Mesothelial cell of epicardium (in vitro differentiated cells): ENCODE measurements at places on chromosomes 1 and 21.

DNA sequence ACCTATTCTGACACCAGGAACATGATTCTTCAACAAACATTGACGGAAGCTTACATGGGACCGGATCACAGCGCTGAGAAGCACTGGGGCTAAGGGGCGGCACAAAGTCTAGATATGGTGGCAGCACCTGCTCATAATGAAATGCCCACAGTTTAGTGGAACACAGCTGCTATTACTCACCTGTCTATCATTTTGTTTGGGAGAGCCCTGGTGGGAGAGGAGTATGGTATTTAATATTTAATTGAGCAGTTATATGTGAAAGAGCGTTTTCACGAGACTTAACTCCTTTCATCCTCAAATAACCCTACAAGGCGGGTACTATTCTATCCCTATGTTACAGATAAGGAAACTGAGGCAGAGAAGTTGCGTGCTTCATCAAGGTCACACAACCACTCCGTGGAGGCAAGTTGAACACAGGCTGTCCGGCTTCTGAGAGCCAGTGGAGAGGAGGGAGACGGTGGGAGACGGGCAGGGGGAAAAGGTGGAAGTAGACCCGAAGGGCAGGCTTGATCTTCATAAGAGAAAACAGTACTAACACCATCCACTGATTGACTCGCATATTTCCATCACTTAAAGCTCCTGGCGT lies 790 bp upstream of the TSNAX start:
- peak overlapping the region; percentile 96 for H3K4me3 ChIP-seq
- H3K27ac ChIP-seq: peak overlapping the region; percentile 100
- no peaks in the 10 kb centered on the region for H3K27me3 ChIP-seq
- peaks cover 9% of the 10 kb centered on the region for H3K36me3 ChIP-seq

DNA sequence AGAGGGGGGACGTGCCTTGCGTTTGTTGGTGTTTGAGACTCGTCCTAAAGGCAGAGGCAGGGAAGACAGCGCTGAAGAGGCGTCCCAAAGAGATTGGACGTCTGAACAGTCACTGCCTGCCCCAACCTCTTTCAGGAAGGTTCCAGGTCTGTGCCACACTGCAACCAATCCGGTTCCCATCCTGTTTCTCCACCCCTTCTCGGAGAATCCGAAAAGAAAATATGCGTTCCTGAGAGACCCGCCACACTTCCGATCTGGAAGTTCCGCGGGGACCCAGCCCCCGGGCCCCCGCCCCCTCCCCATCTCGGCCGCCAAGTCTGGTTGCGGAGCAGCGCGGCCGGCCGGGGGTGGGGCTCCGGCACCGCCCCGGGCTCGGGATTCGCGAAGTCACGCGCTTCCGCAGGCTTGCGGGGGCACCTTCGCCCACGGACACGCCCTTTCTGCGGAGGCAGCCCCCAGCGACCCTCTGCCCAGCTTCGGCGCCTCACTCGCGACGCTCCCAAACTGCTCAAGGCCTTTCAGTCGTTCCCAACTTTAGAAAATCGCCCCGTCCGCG lies 124.5 kb upstream of the DPYD start:
- H3K27me3 ChIP-seq: peaks cover 86% of the 10 kb centered on the region
- H3K27ac ChIP-seq: no peak overlapping the region
- DNase-seq: no peak
- peak overlapping the region; percentile 65 for H3K4me3 ChIP-seq
- no peaks in the 10 kb centered on the region for H3K36me3 ChIP-seq

DNA sequence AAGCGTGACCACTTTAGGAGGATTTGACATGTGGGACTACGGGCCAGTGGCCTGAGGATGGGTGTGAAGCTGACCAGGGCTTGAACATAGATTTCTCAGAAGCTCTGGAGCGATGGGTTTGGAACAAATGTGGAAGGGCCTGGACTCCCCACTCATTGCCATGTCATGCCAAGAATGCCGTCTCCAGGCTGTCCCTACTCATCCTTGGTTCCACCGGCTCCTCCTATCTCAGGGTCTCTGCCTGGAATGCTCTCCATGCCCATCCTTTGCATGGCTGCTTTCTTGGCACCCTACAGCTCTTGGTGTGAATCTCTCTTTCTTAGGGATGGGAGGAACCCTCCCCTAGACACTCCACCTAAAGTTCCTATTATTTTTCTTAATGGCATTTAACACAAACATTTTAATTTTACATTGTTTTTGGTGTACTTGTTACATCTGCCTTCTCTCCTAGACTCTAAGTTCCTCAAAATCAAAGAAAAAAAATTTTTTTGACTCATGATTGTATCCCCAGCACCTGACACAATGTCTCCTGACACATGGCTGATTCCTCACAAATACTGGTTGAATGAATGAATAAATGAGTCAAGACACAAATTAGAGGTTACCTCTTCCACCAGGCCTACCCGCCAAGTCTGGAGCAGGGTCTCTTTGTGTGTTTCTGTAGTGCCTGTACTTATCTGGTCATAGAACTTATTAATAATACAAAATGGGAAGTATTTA lies 114.5 kb downstream of the OMA1 start:
- no peak overlapping the region for H3K4me3 ChIP-seq
- no peaks in the 10 kb centered on the region for H3K27me3 ChIP-seq
- peaks cover 4% of the 10 kb centered on the region for H3K4me1 ChIP-seq
- peaks cover 2% of the 10 kb centered on the region for H3K36me3 ChIP-seq
- no peak for DNase-seq
- no peak overlapping the region for H3K27ac ChIP-seq

- H3K4me1 ChIP-seq: no peaks in the 10 kb centered on the region
- H3K4me3 ChIP-seq: no peak overlapping the region
- H3K27me3 ChIP-seq: no peaks in the 10 kb centered on the region
- H3K27ac ChIP-seq: no peak overlapping the region
Measured at GRCh38 chr21:39220150-39220549, 36.9 kb upstream of the PSMG1 start.

DNA sequence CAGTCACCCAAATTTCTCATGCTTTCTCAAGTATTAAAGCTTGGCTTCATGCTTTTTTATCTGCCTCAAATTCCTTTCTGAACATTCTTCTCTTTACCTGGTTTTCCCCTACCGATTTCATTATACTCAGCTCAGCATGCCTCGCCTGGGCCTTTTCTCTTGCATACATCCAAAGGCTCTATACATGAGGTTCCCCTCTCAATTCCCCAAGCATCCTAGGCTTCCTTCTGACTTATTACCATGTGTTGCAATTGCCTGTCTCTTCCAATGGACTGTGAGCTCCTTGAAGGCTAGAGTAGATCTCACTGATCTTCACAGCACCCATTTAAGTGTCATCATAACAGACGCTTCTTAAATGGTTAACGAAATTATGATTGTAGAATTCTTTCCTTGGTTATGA lies 24.1 kb upstream of the CYP4A22 start:
- H3K4me1 ChIP-seq: no peaks in the 10 kb centered on the region
- peaks cover under 1% of the 10 kb centered on the region for H3K27me3 ChIP-seq
- no peaks in the 10 kb centered on the region for H3K36me3 ChIP-seq
- DNase-seq: no peak
- no peak overlapping the region for H3K4me3 ChIP-seq

DNA sequence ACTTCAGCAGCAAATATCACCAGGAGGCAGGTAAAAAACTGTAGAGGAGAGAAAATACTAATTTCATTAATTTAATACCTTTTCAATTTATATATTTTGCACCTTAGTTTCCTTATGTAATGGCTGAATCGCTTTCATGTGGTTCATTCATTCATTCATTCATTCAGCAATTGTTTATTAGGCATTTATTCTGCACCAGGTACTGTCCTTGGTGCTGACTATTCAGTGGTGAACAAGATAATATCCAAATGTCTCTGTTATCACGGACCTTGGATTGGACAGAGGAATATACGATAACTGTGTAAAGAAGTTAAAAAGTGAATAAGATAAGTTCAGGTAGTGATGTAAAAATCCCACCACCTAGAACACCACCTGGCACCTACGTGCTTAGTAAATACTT lies 28.8 kb downstream of the TSPAN2 start:
- H3K36me3 ChIP-seq: no peaks in the 10 kb centered on the region
- H3K27me3 ChIP-seq: no peaks in the 10 kb centered on the region
- H3K4me1 ChIP-seq: peaks cover 28% of the 10 kb centered on the region
- DNase-seq: no peak
- H3K27ac ChIP-seq: no peak overlapping the region

DNA sequence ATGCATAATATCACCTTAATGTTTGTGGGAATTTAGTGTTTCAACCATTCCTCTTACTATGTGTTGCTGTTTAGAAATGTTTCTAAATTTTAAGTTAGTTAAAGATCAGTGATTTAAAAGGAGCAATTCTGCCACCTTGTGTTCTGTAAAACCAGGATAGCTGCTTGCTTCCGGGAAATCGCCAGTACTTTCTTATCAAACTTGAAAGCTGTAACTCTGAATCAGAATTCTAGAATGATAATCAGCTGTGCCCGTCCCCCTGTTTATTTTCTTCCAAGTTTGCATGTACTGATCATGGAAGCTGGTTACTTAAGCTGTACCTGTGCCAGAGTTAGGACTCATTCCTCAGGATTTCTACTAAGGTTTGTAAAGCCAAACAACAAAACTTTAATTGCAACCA lies 656.4 kb downstream of the LTN1 start:
- peaks cover 3% of the 10 kb centered on the region for H3K36me3 ChIP-seq
- H3K4me3 ChIP-seq: no peak overlapping the region
- no peak overlapping the region for H3K27ac ChIP-seq
- DNase-seq: peak; percentile 37

GRCh38 chr1:40706626-40707025 lies 15.1 kb downstream of the NFYC start:
- no peak overlapping the region for H3K27ac ChIP-seq
- peaks cover 39% of the 10 kb centered on the region for H3K4me1 ChIP-seq
- DNase-seq: no peak
- H3K27me3 ChIP-seq: no peaks in the 10 kb centered on the region

- H3K27me3 ChIP-seq: peaks cover 27% of the 10 kb centered on the region
- H3K27ac ChIP-seq: no peak overlapping the region
- DNase-seq: no peak
- H3K36me3 ChIP-seq: no peaks in the 10 kb centered on the region
Measured at GRCh38 chr1:201191653-201192260, 1.1 kb downstream of the IGFN1 start.

DNA sequence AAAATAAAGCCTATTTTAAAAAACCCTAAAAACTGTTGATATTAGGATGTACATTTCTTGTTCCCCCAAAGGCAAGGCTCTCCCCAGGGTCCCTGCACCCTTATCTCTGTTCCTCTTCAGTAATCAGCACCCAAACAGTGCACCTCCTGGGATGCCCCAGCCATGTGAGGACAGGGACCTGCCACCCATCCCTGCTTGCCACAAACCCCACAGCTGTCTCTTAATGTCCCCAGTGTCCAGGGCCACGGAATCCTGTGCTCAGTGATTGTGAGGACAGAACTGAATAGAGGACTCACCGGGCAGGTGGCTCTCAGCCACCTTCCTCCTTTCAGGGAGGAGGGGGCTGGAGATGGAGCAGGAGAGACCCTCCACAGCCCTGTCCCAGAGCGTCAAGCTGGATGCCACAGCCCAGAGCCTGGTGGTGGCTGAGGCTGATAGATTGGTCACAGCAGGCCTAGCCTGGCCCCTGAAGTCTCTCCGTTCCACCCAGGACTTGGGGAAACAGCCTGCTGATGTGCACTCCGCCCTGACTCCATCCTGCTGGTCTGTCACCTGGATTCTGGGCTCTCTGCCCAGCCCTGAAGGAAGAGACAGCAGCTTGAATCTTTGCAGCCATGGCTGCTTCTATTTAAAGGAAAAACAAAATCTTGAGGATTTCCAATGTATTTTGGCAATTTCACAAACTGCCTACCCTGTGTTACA lies 23.1 kb downstream of the RNF187 start:
- no peaks in the 10 kb centered on the region for H3K4me1 ChIP-seq
- H3K4me3 ChIP-seq: no peak overlapping the region
- H3K27me3 ChIP-seq: peaks cover 73% of the 10 kb centered on the region
- no peak overlapping the region for H3K27ac ChIP-seq
- no peaks in the 10 kb centered on the region for H3K36me3 ChIP-seq

DNA sequence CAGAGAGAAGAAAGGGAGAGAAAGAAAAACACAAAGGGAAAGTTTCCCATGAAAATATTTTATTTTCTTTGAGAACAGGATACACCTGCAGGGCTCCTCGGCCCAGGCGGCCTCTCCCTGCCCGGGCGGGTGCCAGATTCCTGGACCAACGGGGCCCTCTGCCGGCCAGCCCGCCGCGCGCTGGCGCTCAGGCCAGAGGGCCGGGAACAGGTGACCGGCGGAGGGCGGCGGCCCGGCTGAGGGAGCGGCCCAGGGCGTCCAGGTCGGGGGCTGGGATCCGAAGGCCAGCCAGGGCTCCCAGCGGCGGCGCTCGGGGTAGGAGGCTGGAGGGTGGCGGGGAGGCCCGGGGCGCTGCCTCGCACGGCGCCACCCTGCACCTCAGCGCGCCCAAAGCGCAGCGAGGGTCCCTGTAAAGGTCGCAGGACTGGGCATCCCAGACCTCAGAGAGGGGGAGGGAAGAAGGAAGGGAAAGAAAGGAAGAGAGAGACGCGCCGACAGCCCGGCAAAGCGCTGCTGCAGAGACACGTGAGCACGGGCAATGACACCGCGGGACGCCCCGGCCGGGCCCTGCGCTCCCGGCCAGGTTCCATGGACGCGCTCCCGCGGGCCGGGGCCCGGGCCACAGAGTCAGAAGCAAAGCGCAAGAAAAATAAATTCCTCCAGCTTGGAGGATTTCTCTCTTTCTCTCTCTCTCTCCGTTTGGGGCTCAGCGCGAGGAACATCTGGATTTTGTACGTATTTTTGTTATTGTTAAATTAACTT lies 927 bp downstream of the WNT9A start:
- peak; percentile 84 for DNase-seq
- no peaks in the 10 kb centered on the region for H3K36me3 ChIP-seq
- peaks cover 26% of the 10 kb centered on the region for H3K4me1 ChIP-seq
- H3K4me3 ChIP-seq: peak overlapping the region; percentile 73
- peaks cover 20% of the 10 kb centered on the region for H3K27me3 ChIP-seq

DNA sequence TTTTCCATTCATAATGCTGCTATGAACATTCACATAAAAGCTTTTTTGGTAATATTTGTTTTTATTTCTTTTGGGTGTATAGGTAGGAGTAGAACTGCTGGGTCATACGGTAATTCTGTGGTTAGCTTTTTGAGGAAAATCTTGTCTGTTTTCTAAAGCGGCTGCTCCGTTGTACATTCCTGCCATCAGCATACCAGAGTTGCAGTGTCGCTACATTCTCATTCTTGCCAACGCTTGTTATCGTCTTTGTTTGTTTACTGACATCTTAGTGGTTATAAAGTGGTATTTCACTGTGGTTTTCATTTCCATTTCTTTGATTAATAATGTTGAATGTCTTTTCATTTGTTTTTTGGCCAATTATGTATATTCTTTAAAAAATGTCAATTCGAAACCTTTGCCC lies 469.8 kb upstream of the ZP4 start:
- H3K4me1 ChIP-seq: no peaks in the 10 kb centered on the region
- no peak for DNase-seq
- H3K36me3 ChIP-seq: no peaks in the 10 kb centered on the region
- H3K27ac ChIP-seq: no peak overlapping the region
- H3K4me3 ChIP-seq: no peak overlapping the region
- no peaks in the 10 kb centered on the region for H3K27me3 ChIP-seq

DNA sequence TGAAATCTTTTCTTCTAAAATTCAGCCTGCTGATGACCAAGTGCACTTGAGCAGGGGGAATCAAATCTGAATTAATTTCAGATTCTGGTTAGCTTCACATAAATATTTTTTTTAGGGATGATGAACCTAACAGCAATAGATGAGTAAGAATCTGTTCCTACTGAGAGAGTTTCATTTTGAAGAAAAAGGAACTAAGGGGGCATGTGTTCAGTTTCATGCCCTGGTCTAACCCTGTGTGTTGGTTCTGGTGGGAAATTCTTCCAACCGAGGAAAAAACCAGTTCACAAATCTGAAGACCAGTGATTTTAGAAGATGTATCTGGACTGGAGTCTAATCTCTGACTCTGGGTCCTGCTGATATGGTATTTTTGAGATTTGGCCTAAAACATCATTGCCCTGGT lies 13.7 kb downstream of the SELL start:
- DNase-seq: no peak
- H3K27ac ChIP-seq: no peak overlapping the region
- H3K36me3 ChIP-seq: no peaks in the 10 kb centered on the region
- peaks cover 3% of the 10 kb centered on the region for H3K4me1 ChIP-seq
